Right ventricle myocardium inferior (tissue), 1 donor: ENCODE measurements at places on chromosomes 5 and 9.
A peak's percentile ranks its signal among the peaks of the same experiment; 100 is the strongest.

DNA sequence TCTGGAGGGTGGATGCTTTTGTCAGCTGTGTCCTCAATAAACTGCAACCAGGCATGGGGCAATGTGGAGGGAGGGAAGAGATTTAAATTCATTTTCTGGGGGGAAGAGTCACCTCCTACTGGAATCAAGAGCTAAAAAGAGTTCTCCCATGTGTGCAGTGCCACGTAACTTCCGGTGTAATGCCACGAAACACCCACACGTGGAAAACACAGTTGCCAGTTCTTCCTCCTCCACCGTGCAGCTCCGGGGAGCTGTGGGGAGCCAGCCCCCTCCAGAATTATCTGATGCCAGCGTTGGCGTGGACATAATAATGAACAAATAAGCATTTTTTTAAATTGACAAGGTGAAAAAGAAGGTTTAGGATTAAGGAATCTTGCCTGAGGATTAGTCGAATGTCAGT is 32.1 kb upstream of the MED10 start:
- DNase-seq = no peak

DNA sequence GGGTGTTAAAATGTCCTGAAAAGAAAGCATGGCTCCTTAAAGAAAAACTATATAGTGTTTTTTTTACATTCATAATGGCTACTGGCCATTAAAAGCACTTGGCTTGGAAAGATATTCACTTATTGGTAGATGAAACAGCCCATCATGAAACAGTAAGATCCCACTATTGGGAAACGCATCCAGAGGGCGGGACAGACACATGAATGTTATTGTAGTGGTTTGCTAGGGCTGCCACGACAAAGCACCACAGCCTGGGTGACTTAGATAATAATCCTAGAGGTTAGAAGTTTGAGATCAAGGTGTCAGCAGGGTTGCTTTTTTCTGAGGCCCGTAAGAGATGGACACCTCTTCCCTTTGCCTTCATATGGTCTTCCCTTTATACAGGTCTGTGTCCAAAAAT is 139.4 kb upstream of the ANKH start:
- DNase-seq = no peak

DNA sequence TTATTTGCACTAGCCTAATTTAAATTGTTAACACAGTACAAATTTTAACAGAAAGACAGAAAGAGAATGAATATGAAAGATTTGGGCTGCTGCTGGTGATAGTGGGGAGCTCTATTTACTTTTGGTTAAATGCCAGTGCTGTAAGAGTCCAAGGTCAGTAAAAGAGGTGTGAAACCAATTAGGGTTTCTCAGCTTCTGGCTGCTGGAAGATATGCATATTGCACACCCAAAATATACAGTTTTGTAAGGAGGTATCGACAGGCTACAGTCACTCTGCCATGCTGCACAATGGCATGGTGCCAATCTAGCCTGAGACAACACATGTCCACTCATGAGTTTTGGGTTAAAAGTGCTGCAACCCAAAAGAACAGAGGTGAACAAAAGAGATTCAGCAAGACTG is 79.3 kb downstream of the PPP2R2B start:
- DNase-seq = no peak

- DNase-seq = no peak
Observed at GRCh38 chr5:109917154-109917546, 227.4 kb downstream of the MAN2A1 start.

DNA sequence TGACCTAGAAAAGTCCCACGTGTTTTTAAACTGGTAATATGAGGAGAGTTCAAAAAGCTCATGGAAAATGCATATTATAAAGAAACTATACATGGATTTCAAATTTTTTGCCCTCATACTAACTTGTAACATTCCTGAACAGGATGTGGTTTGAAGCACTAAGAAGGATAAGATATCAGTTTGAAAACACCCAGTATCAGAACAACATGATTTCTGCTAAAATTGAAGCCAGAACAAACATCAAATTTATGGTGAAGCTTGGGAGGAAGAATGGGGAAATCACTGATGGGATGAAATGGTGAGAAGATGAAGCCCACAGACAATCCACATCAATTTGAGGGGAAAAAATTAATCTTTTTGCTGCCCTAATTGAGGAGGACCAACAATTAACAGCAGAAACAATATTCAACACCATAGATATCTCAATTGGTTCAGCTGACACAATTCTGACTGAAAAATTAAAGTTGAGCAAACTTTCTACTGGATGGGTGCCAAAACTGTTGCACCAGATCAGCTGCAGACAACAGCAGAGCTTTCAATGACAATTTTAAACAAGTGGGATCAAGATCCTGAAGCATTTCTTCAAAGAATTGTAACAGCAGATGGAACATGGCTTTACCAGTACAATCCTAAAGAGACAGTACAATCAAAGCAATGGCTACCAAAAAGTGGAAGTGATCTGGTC is 113.2 kb upstream of the SNX2 start:
- DNase-seq = no peak

DNA sequence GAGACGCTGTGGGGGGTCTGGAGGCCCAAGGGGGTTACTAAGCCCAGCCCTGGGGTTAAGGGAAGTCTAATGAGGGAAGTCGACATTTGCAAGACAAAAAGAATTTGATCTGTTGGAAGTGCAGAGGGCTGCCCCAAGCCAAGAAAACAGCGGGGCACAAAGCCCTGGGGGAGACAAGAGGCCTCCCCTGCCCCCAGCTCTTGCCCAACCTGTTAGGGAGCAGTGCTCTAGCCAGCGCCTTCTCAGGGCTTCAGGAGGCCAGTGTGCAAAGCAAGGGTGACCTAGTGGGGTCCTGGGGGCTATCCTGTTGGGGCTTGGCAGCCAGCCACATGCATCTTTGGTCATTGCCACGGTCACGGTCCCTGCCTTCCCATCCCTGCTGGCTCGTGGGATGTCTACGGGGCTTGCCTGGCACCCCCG is 25.2 kb downstream of the GFI1B start:
- no peak for DNase-seq

DNA sequence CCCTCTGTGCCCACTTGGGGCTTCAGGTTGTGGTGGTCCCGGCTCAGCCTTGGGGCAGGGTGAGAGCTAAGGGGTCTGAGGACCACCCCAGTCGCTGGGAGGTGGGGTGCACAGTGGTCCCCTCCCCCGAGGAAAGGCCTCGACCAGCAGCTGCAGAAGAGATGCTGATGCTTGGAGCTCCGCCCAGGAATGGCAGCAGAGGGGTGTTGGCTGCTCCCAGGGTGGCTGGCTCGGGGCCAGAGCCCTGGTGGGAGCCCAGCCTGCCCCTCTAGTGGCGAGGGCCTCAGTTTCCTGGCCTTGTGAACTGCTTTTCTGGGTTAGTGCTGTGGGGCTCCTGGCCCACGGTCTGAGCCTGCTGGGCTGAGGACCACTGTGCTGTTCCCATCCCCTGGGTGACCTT is 1.2 kb downstream of the DIPK1B start:
- DNase-seq = peak; percentile 72

DNA sequence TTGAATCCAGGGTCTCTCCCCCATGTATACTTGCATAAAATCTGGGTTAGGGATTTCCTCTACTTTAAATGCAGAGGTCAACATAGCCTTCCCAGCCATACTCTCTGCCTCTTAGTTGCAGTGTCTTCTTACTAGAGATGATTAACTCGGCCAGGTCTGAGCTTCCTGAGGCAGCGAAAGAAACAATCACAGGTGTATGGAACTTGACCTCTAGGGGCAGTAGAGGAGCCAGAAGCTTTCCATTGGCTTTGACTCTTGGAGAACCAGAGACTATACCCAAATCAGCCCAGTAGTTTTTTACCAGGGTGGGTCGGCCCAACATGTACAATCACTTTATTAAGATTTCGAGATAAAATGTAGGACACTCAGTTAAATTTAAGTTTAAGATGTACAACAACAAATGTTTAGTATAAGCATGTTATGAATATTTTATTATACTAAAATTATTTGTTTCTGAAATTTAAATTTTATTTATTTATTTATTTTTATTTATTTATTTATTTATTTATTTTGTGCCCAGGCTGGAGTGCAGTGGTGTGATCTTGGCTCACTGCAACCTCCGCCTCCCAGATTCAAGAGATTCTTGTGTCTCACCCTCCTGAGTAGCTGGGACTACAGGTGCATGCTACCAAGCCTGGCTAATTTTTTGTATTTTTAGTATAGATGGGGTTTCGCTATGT is 48.0 kb upstream of the DMRT3 start:
- no peak for DNase-seq

- no peak for DNase-seq
Observed at GRCh38 chr5:55913466-55914413, 62.6 kb downstream of the IL31RA start.

- no peak for DNase-seq
Observed at GRCh38 chr5:157470631-157471030, 10.6 kb downstream of the NIPAL4 start.

DNA sequence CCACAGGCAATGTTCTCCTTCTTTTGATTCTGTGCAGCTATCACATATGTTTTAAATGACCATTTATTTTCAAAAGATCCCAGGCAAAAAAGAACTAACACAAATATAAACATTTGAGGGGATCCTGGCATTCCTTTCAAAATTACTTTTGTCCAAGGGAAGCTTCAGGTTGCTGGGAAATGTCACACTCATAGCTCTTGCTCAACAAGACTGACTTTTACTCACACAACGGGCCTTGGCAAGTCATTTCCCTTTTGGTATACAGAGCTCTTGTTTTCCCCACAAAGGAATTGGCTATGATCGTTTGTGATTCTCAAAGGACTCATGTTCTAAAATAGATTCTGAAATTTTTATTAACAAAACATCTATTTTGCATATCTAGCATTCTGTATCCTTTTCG is 4.5 kb upstream of the PALM2AKAP2 start:
- no peak for DNase-seq

DNA sequence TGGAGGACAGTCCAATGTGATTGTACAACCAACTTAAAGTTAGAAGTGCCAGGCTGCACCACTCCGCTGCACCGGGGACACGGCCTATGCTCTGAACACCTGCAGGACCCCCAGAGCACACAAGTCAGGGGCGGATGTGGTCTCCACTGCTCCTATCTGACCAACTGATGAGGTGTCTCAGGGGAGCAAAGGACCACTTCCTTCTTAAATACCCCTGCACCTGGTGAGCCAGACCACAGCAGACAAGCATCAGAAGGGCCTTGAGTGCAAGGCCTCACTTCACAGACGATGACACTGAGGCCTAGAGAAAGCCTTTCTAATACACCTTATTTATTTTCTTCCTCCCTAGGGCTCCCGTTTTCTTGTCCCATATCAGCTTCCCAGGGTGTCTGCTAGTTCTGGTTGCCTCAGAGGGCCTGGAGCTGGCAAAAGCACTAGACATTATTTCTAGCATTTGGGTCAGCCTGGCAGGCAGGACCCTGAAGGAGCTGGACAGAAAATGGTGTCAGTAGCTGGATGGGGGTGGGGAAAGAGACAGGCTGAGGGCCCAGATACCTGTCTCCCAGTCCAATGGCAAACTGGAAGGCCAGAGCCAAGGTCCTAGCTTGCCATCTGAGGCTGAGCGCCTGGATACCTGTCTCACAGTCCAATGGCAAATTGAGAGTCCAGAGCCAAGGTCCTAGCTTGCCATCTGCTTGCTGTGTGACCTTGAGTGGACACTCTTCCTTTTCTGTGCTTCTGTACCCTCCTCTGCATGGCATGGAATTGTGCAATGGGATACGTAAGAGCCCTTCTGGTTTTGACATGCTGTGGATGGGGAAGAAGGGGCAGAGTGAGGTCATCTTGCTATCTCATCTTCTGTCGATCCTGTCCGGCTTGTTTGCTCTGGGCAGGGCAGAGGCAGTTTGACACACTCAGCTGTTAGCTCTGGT is 9.0 kb downstream of the CCDC69 start:
- no peak for DNase-seq

DNA sequence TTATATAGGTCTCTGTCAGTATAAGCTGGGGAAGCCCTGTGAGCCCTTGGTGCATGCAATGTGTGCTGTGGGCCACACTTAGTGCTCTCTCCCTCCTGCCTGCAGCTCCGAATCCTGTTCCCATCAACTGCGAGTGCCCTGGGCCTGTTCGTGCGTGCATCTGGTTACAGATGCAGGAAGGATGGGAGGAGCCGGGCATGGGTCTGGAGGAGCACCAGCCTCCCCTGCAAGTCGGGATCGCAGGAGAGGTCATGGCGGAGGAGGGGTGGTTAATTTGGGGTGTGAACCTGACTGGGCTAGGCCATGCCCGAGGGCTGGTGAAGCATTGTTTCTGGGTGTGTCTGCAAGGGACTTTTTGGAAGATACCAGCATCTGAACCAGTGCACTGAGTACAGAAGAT is 274.6 kb upstream of the IRX4 start:
- no peak for DNase-seq

GRCh38 chr5:81388169-81388568 is 5.8 kb downstream of the ACOT12 start:
- DNase-seq = no peak

DNA sequence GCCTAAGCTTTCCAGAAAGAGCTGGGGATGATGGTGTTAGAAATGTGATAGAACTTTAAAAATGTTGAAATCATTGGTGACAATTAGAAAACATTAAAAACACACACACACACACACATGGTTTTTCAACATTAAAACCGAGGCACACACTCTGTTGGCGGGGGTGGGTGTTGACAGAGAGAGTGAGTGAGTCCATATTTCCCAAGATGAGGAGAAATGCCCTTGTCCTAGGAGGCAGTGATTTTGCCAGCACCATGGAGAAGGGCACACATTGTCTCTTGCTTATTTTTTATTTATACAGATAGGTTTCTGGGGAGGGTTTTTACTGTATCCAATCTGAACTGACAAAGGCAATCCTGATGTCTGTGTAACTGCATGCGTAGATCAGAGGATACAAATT is 152.5 kb downstream of the INSYN2B start:
- DNase-seq = no peak

DNA sequence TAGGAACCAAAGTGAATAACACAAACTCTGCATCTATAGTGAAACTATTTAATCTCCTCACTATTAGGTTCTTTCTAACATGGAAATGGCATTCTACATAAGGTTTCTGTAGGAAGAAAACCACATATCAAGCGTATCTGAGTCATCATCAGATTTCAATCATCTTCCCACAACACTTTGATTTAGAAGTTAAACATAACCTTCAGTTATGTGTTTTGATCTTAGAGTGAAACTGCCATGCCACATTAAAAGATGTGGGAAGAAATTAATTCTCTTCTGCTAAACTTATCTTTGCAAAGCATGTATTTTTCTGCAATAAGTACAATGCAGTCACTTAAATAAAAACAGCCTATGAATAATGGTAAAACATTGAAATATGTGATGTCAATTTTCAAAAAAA is 55.0 kb downstream of the MEF2C start:
- DNase-seq = no peak

DNA sequence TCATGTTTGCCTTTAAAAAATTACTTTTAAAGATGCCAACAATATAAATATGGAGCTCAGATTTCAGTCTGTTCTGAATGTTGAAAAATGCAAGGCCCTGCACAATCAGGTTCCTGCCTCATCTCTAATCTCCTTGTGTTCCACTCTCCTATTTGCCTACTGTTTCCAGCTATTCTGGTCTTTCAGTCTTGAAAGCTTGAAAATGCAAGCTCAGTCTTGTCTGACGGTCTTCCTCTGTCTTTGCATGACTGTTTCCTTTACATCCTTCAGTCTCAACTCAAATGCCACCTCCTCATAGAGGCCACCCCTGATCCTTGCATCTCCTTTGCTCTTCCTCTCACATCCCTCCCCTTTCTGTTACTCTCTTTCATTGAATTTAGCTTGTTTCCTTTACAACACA is 354.9 kb downstream of the KIF4B start:
- DNase-seq = no peak

- no peak for DNase-seq
Observed at GRCh38 chr5:14572385-14572784, 9.2 kb upstream of the OTULINL start.
